ENCODE measurements at places on chromosomes 3 and 15.

GRCh38 chr3:63967675-63968611 lies 55.4 kb downstream of the PSMD6 start:
- peak overlapping the region; percentile 1 for H3K4me3 ChIP-seq
- DNase-seq = no peak
- H3K27me3 ChIP-seq = no peaks in the 10 kb centered on the region
- H3K4me1 ChIP-seq = peaks cover 67% of the 10 kb centered on the region

GRCh38 chr3:13590841-13591520 lies 42.1 kb downstream of the FBLN2 start:
- H3K36me3 ChIP-seq = no peaks in the 10 kb centered on the region
- no peaks in the 10 kb centered on the region for H3K27me3 ChIP-seq
- peaks cover 5% of the 10 kb centered on the region for H3K4me1 ChIP-seq

DNA sequence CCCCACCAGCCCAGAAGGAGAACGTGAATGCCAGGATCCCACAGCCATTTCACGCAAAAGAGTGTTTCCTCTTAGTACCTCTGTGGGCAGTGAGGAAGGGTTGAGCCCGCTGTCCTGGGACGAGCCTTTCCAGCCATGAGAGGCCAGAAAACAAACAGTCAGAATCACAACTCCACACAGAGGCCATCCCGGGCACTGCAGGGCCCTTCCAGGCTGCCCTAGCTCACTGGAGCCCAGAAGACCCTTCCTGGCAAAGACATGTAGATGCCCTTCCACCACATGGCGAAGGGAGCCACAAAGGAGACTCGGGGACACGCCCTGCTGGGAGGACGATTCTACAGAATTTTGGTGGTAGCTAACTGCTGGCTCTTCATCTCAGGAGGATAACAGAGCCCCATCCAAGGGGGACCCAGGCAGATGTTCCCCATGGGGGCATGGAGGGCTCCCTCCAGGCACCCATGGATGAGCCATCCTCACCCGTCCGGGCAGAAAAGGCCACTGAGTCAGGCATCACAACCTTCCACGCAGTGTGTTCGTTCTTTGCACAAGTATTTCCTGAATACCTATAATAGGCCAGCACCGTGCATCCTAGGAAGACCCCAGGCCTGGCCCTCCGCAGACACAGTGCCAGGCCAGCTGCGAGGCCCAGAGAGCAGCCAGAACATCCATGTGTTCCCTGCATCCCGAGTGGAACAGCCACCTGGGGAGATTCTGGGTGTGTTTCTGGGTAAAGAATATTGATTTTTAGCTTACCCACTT lies 47.2 kb downstream of the SLC12A8 start:
- DNase-seq = peak; percentile 43
- H3K27me3 ChIP-seq = no peaks in the 10 kb centered on the region
- H3K4me1 ChIP-seq = peaks cover 19% of the 10 kb centered on the region
- H3K36me3 ChIP-seq = no peaks in the 10 kb centered on the region
- H3K27ac ChIP-seq = no peak overlapping the region

DNA sequence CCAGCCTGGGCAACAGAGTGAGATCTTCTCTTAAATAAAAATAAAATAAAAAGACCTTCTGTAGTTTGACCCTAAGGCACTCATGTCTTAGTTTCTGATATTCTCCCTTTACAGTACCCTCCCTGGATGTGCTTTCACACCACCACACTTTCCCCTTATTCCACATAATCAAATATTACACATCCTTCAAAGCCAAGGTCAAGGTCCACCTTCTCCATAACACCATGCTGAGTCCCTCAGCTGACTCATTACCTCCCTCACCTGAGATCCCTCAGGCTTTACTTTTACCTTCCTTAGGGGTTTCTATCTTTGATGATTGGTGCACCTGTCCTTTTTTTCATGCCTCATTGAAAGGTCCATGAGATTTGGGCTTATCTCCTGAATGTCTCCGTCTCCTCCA lies 25.5 kb upstream of the MNS1 start:
- H3K4me1 ChIP-seq = no peaks in the 10 kb centered on the region
- no peak overlapping the region for H3K4me3 ChIP-seq
- no peaks in the 10 kb centered on the region for H3K27me3 ChIP-seq
- no peak overlapping the region for H3K27ac ChIP-seq
- H3K36me3 ChIP-seq = no peaks in the 10 kb centered on the region
- no peak for DNase-seq

DNA sequence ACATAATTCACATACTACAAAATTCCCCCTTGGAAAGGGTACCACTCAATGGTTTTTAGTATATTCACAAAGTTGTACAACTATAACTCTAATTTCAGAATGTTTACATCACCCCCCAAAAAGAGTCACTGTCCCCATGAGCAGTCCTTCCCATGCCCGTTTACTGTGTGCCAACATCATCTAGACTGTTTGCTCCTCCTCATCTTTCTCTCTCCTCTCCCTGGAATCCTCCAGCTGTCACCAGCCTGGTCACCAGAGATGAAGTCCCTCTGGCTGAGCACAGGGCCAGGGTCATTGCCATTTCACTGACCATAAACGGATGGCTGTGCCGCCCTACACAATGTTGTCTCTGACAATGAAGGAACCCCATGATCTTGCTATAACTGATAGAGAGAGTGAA lies 45.2 kb downstream of the C2CD4B start:
- no peak overlapping the region for H3K4me3 ChIP-seq
- peaks cover 14% of the 10 kb centered on the region for H3K4me1 ChIP-seq
- no peaks in the 10 kb centered on the region for H3K36me3 ChIP-seq
- H3K27me3 ChIP-seq = no peaks in the 10 kb centered on the region
- no peak for DNase-seq
- H3K27ac ChIP-seq = no peak overlapping the region

DNA sequence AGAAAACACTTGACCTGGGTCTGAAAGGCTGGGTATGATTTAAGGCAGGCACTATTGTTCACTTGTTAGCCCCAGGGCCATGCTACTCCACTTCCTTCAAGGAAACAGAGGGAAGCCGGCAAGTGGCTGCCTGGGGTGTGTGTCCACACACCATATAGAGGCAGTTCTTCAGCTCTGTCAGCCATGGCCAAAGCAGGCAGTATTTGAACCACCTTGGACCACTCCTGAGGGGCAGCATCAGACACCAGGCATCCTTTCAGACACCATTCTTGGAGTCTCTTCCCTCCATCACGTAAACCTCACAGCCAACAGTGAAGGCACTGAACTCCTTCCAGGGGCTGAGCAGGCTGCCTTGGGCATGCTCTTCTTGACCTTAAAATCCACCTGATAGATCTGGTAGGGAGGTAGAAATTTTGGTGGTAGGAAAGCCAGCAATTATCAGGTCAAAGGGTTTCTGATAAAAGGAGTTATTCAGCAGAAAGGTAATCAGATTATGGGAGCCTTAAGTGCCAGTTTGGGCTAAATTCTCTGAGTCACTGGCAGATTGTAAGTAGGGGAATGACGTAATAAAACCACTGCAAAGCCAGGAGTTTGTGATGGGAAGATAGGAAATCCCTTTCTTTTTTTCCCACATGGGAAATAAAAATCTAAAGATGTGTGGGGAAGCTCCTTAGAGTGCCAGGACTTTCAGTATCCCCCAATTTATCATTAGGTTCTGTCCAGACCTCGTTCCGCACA lies 20.2 kb downstream of the TGFBR2 start:
- H3K27me3 ChIP-seq = no peaks in the 10 kb centered on the region
- H3K27ac ChIP-seq = no peak overlapping the region
- no peak overlapping the region for H3K4me3 ChIP-seq
- no peak for DNase-seq
- H3K36me3 ChIP-seq = peaks cover 18% of the 10 kb centered on the region

DNA sequence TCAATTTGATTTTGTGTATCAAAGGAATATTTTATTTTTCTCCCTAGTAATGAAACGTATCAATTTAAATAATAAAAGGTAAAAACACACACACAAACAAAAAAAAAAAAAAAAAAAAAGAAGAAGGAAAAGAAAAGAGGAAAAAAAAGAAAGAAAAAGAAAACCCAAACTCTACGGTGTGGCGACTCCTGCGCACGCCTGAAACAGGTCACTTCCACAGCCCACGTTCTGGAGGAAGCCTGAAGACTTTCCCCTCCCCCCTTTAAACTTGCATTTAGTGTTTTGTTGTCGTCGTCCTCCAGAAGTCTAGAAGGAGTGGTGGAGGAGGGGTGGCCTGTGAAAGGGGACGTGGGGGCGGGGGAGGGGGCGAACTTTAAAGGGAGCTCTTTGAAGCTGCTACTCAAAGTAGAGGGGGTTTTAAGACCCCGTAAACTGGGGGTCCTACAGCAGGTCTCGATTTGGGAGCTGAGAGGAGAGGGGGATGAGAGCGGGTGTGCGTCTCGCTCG lies 2.3 kb upstream of the TLE3 start:
- H3K36me3 ChIP-seq = peaks cover 2% of the 10 kb centered on the region
- peak overlapping the region; percentile 99 for H3K4me3 ChIP-seq
- peak overlapping the region; percentile 72 for H3K27ac ChIP-seq
- peaks cover 56% of the 10 kb centered on the region for H3K27me3 ChIP-seq
- DNase-seq = no peak

DNA sequence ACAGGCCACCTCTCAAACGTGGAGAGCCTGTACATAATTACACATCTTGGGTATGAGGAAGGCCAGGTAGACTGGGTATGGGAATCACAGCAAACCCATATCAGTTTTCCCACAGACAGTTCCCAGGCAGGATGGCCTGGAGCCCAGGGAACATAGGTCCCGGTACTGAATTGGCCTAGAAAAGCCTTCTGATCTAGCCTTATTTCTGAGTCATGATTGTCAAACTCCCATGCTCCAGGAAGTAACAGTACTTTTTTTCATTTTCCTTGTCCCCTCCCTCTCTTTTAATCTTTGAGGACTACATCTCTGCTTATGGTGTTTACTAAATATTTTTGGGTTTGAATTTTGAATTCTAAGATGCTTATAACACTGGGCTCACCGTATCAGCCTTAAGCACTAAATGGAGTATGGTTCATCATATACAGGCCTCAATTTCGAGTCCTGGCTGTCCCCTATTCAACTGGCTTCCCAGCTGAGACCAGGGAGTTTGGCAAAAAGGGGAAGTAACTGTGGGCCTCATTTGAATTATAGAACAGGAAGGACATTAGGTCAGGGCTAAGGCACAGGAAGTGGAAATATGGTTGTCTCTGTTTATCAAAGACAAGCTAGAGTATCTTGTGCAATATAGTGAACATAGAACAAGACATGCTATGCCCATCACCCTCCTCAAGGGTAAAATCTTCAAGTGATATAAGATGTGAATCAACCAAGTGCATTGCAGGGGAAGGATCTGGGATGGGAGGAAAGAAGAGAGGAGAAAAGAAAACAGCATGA lies 494.6 kb downstream of the NTRK3 start:
- no peak for DNase-seq
- H3K4me1 ChIP-seq = peaks cover 5% of the 10 kb centered on the region
- H3K27me3 ChIP-seq = no peaks in the 10 kb centered on the region
- H3K27ac ChIP-seq = no peak overlapping the region
- H3K36me3 ChIP-seq = no peaks in the 10 kb centered on the region

DNA sequence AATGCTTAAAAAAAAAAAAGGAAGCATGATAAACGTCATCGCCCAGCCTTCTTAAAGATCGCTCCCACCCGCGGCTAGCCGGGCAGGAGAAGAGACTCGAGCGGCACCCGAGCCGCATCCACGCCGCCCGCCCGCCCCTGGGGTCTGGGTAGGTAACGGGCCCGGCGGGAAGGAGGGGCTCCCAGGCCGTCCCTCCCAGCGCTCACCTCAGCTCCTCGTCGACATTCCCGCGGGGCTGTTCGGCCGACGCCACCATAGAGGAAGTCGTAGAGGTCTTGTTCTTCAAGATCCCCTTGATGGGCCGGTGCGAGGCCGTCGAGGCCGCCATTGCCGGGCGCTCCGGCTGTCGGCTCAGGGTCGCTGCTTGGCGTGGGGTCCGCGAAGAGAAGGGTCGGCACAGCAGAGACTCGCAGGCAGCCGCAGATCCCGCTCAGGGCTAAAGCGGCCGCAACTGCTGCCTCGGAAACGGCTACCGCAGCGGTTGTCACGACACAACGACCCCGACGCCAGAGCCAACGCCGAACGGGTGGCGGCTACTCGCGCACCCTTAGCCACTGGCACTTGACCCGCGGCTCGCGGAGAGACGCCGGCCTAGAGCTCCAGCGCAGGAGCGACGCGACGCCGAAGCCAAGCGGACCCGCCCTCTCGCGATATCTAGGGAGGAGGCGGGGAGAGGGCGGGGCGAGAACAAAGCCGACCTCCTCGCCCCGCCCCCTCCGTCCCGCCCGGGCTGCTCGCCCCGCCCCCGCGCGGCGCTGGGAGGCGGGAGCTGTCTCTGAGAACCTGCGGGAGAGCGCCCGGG lies at the start of gene PPP1R2:
Gene PPP1R2, minus strand, starts transcription at position 628 of the 802 bp plus-strand sequence. Its CDS starts 300 bp downstream, at position 328.
- DNase-seq = peak; percentile 91
- peaks cover 30% of the 10 kb centered on the region for H3K27me3 ChIP-seq
- peak within 1 kb of the TSS; percentile 93 for H3K4me3 ChIP-seq
- peaks cover 39% of the 10 kb centered on the region for H3K4me1 ChIP-seq

- no peak overlapping the region for H3K4me3 ChIP-seq
- peaks cover 8% of the 10 kb centered on the region for H3K4me1 ChIP-seq
- no peaks in the 10 kb centered on the region for H3K36me3 ChIP-seq
- H3K27ac ChIP-seq = no peak overlapping the region
- H3K27me3 ChIP-seq = no peaks in the 10 kb centered on the region
Observed at GRCh38 chr15:81069909-81070308, 64.2 kb upstream of the CFAP161 start.

DNA sequence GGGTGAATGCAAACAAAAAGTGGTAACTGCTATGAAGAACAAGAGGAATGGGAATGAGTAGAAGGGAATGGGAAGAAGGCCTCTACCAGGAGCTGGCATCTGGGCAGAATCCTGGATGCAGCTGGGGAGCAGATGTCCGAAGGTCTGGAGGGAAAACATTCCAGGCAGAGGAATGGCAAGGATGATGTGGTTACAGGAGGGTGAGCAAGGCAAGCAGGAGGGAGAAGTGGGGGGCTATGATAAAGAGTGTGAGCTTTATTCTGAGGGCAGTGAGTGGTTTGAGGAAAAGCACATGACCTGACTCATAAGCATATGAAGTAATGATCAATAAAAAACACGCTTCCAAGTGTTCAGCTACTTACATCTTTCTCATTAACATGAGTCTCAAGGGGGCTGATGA lies 17.1 kb downstream of the SKIC8 start:
- no peak for DNase-seq
- H3K27me3 ChIP-seq = no peaks in the 10 kb centered on the region
- no peak overlapping the region for H3K27ac ChIP-seq
- no peaks in the 10 kb centered on the region for H3K4me1 ChIP-seq
- H3K36me3 ChIP-seq = peaks cover 2% of the 10 kb centered on the region
- no peak overlapping the region for H3K4me3 ChIP-seq

DNA sequence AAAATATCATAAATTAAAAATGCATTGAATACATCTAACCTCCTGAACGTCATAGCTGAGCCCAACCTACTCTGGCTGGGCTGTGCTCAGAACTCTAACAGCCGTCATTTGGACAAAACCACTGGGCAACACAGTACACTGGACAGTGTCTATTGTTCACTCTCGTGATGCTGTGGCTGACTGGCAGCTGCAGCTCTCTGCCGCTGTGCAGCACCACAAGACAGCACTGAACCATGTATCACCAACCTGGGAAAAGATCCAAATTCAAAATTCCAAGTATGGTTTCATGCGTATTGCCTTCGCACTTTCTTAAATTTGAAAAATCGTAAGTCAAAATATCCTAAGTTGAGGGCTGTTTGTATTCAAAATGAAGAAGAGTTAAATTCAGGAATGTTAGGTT lies 145.1 kb upstream of the CNTN4 start:
- no peaks in the 10 kb centered on the region for H3K4me1 ChIP-seq
- no peak overlapping the region for H3K27ac ChIP-seq
- no peak for DNase-seq
- H3K27me3 ChIP-seq = no peaks in the 10 kb centered on the region
- H3K36me3 ChIP-seq = no peaks in the 10 kb centered on the region

All from neural crest cell (in vitro differentiated cells).